ENCODE measurements at places on chromosomes 11 and 22.

DNA sequence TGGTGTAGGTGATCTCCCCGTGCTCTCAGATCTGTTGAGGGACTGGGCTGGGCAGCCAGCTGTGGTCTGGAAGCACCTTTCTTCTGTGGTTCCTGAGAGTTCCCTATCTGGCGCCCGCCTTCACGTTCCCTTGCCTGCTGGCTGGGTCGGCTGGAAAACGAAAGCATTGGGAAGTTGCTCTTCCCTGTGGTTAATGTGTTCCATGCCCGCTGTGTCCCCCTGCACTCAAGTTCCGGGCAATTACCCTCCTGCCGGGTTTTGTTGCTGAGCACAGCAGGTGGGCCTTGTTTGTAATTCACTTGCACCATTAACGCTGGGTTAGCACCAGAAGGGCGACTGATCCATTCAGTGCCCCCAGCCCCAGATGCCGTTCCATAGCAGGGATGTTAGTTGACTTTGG, 134.1 kb downstream of the GRIK4 start:
- no peak for DNase-seq

DNA sequence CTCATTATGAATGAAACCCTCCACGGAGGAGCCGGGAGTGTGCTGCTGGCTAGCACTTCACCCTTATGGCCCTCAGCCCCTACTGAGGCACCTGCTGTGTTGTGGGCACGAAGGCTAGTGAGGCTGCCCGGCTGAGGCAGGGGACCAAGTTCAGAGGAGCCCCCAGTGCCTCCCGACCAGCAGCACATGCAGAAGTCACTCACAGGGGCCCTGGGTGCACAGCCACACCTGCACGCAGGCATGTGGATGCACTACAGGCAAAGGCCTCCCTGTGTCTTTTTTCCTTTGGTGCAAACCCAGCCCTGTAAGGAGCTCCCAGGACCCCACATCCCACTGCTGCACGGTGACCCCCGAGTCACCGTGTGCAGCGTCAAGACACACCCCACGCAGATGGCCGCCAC, 261.5 kb downstream of the BRD1 start:
- DNase-seq, result no peak

DNA sequence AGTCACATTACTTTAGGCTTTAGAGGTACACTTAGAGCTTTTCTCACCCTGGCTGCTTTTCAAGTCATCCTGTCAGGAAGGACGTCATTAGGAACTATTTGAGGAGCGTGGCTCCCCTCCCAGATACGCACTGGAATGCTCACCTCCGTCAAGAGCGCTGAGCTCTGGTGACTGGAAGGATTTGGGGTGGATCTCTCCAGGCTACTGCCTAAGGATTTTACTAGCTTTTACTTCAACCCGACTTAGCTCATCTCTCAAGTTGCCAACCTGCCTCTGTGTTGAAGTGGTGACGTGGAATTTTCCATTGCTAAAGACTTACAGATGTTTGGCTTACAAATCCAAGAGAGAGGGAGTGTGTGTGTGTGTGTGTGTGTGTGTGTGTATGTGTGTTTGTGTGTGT, 355.3 kb upstream of the CCDC90B start:
- DNase-seq, result no peak

GRCh38 chr11:130606178-130606577, 157.7 kb downstream of the ADAMTS15 start:
- no peak for DNase-seq

GRCh38 chr11:15446929-15447328, 332.2 kb downstream of the INSC start:
- no peak for DNase-seq
